ENCODE measurements at places on chromosomes 6 and 20.

- no peak for DNase-seq
Observed at GRCh38 chr20:60096166-60096565, 137.9 kb downstream of the CDH26 start.

- no peak for DNase-seq
Observed at GRCh38 chr6:166989427-166990032, 9.7 kb upstream of the CEP43 start.

DNA sequence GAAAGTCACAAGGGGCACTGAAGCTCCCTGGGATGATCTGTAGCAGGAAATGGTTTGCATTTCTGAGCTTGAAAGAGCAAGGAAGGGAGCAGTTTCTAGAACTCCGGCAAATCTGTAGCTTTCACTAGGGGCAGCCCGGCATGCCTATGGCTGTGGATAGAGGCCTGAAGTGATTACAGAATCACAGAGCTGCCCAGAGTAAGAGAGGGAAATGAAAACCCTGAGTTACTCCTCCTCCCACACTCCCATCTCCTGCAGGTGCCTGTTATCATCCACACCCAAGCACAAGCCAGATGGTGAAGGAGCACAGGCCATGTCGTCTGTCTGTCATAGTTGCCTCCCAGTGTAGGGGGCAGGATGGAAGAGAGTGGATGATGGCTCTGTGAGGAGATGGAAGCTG, 37.1 kb downstream of the HLA-F start:
- no peak for DNase-seq

- DNase-seq = no peak
Observed at GRCh38 chr20:63178889-63179686, 36.8 kb downstream of the YTHDF1 start.

DNA sequence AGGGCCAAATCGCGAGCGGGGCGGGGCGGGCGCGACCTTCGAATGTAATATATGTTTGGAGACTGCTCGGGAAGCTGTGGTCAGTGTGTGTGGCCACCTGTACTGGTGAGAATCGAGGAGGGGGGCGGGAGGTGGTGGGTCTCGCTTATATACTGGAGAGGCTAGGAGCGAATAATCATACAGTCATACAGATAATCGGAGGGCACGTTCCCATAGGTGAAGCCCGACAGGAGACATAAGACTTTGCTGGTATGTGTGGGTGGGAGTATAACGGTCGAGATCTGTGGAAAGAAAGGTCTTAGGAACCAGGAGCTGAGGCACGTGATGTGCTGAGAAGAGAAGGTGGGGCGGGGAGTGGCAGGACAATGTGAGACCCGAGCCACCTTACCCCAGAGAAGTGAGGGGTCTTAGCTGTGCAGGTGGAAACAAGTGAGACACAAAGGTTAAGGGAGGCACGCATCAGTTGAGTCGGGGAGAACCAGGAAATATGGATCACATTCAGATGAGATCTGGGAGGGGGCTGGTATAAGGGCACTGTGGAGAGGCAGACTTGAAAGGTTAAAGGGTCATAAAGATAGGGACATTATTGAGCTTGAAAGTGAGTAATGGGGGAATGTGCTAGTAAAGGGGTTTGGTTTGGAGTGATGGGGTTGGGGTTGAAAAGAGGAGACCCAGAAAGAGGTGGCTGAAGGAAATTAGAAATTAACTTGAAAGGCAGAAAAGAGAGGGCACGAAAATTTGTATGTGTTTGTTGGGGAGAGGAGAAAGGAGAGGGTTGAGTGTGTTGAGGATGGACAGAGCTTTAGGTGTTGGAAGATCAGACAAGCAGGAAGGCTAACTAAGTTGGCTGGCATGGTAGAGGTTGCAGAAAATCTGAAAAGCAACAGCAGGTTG, 589 bp downstream of the RNF5 start:
- no peak for DNase-seq

DNA sequence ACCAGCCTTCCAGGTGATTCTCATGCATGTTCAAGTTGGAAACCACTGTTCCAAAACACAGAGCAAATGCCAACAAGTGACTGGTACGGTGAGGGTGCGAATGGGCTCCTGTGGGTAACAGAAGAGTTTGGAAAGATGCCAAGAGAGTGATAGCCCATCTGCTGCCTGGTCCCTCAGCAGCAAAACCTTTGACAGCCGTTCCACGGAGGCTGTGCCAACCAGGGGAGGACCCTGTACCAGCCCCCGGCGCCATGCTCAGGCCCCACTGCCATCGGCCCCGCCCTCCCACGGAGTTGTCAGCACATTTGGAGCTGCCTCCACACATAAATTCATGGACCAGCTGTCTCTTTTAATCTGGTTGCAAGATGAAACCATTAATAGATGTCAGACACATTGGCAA, 4.4 kb upstream of the PTPRT start:
- DNase-seq = no peak

- DNase-seq = no peak
Observed at GRCh38 chr6:48986845-48987244, 476.2 kb downstream of the MMUT start.

GRCh38 chr6:26157251-26158075, 70.2 kb downstream of the HFE start:
- peak; percentile 81 for DNase-seq

DNA sequence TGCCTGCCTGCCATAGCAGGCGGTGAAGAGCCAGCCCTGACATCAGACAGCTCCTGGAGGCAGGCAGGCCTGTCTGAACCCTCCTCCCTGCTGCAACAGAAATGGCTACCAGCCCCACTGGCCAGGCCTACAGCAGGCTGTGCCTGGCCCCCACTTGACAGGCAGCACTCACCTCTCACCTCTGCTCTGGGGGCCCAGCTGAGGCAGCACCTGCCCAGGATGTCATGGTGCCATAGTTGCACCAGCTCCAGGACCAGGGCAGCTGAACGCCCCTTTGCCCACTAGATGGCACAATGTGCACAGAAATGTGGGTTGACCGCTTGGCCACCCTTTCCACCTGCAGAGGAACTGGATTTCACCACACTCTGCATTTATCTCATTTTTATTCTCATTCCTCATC, 30.6 kb downstream of the MRPL14 start:
- DNase-seq = peak; percentile 7

DNA sequence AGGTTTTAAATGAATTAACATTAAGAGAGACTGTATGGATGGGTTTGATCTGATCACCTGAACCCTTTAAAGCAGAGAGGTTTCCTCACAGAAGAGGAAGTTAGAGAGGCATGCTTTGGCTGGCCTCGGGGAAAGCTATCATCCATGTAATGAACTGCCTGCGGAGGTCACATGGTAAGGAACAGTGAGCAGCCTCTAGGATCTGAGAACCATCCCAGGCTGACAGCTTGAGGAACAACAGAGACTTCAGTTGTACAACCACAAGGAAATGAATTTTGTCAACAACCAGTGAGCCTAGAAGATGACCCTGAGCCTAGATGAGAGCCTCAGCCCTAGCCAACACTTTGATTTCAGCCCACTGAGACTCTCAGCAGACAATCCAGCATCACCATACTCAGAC, 2.9 kb upstream of the COL21A1 start:
- DNase-seq = no peak

DNA sequence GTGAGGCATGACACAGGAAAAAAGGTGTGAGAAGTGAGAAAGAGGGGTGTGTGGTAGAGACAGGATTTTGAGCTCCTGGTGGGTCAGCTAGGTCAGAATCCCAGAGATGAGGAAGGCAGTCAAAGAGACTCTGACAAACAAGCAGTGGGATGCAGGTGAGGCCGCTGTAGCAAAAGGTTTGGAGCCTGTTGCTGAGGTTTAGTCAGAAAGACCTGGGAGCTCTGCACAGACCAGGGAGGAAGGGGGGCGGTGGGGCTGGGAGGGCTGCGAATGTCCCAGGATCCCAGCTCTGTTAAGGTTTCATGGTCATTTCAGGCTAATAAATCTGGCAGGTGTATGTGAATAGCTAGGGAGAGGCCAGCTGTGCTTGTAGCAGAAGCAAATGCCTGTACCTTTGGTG, 373.9 kb upstream of the SYNCRIP start:
- DNase-seq = no peak

DNA sequence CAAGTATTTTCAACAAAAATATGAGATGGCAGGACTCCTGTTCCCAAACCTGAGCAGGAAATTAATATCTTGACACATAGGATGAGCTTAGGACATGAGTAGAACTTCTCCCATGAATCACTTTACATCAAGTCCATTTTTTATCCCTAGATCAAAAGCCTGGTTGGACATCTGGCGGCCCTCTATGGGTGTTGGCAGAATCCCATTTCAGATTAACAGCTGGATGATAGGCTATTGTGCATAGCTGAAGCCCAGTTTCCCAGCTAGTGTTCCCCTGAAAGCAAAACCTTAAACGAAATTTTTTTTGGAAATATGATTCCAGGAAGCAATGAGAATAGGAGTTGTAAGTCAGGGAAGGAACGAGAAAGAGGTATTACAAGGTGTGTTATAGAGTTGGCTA, 449.4 kb upstream of the CHD6 start:
- no peak for DNase-seq

DNA sequence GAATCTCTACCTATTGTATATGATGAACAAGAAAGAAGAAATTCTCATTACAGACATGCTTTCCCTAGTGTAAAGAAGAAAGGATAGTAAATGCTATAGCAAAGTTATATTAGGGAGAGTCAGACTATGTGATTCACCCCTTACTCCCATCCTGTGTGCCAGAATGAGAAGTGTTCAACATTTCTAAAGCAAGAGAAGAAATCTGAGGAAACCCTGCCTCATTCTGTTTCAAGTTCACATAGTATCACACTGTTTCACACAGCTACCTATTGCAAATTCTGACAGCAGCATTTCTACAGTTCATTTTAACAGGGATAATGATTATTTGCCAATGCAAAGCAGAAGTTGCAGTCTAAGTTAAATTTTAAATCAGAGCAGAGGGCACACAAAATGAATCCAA, 267.2 kb upstream of the TCF21 start:
- DNase-seq = no peak

- no peak for DNase-seq
Observed at GRCh38 chr6:112202639-112203341, 51.6 kb downstream of the LAMA4 start.

GRCh38 chr20:63232235-63233060, 3.3 kb upstream of the BIRC7 start:
- no peak for DNase-seq

- DNase-seq = no peak
Observed at GRCh38 chr6:131197716-131198115, 62.4 kb downstream of the AKAP7 start.
